ENCODE measurements at places on chromosomes 6 and 20. TPM values are rescaled to one million over a fixed set of nuclear protein-coding genes. Genes with fewer than 3 reads are reported as not detected.

The GSTA3 gene
- 0.39 TPM for total RNA-seq

The VGLL2 gene
- total RNA-seq: 2.8 TPM

The ZNF391 gene
- total RNA-seq: 3.0 TPM

The RIPOR3 gene
- 16.1 TPM for total RNA-seq

The PLCB4 gene
- 6.8 TPM for total RNA-seq

The GPLD1 gene
- total RNA-seq: 10.2 TPM

The POPDC3 gene
- 5.2 TPM for total RNA-seq

The CST5 gene
- not detected for total RNA-seq

The OR2H2 gene
- not detected for total RNA-seq

The MYO6 gene
- 20.2 TPM for total RNA-seq

The PGC gene
- total RNA-seq: not detected

The CTAGE9 gene
- total RNA-seq: not detected

The TRIM40 gene
- not detected for total RNA-seq

The RBM38 gene
- total RNA-seq: 28.5 TPM

The DOK5 gene
- 11.1 TPM for total RNA-seq

The CASS4 gene
- total RNA-seq: 0.89 TPM

The REM1 gene
- total RNA-seq: 2.2 TPM

The SIRPA gene
- 16.4 TPM for total RNA-seq

The BEND6 gene
- 5.6 TPM for total RNA-seq

The KIFC1 gene
- 9.5 TPM for total RNA-seq

The HLA-G gene
- total RNA-seq: 0.10 TPM

The LRRC73 gene
- total RNA-seq: 0.20 TPM

The VPS52 gene
- 35.7 TPM for total RNA-seq

The NFKBIL1 gene
- total RNA-seq: 12.1 TPM

The ORC3 gene
- total RNA-seq: 26.9 TPM

The PCNA gene
- 56.2 TPM for total RNA-seq

The TRIM10 gene
- 2.2 TPM for total RNA-seq

The IL17A gene
- not detected for total RNA-seq

The APOM gene
- 1.2 TPM for total RNA-seq

The MYH7B gene
- 3.1 TPM for total RNA-seq

The LRP11 gene
- 29.1 TPM for total RNA-seq

The HSF2 gene
- total RNA-seq: 33.5 TPM

The SPAG4 gene
- not detected for total RNA-seq

The BMP2 gene
- 13.8 TPM for total RNA-seq

The SLC22A7 gene
- total RNA-seq: not detected

All from skin of body (tissue), 3 donors.